ENCODE measurements at places on chromosomes 11 and 22.
A peak's percentile ranks its signal among the peaks of the same experiment; 100 is the strongest.

GRCh38 chr11:55942785-55943392 is 6.7 kb upstream of the OR5I1 start:
- DNase-seq, result peak; percentile 43

- no peak for DNase-seq
These were observed 267.7 kb downstream of the LARGE1 start for GRCh38 chr22:33652615-33653014.

DNA sequence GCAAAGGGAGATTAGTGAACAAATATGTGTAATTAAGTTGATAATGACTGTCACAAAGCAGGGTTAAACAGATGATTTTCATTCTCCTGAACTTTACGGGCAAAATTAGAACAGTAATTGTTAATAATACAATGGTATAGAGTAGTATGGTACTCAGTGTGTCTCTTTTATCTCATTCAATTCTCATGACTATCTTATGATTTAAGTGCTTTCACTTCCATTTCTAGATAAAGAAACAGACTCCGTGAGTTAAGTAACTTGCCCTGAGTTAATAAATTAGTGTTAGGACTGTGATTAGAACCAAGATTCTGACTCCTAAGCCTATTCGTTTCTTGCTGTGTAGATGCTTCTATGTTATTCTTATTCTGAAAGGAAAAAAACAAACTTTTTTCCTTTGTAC is 22.0 kb downstream of the PIH1D2 start:
- DNase-seq, result no peak

DNA sequence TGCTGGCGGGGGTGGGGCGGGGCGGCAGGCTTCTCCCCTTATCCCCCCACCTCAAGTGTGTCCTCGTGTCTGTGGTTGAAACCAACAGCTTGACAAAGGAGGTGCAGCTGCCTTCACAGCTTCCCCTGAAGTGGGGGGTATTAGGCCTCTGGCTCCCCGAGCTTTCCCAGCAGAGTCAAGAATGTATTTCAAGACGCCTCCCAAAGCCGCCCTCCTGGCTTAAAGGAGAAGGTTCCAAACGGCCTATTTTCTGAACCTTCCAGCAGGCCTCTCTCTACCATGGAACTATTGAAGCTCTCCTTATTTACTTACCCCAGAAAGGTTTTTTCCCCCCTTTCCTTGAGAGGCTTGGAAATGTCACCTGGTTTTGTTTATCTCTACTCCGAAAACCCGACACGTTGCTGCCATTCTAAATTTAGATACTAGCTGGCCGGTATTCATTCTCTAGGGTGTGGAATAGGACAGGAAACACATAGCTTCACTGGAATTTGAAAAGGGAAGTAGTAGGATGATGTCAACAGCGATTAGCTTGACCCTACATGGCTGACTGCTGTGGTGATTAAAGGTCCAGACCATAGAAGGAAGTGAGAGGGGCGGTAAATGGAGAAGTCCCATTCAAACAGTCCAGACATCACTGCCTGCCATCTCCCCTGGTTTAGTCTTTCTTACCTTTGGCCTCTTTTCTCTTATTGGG is 671 bp upstream of the PICALM start:
- peak; percentile 76 for DNase-seq

- peak; percentile 78 for DNase-seq
These were observed 28.5 kb downstream of the GLB1L2 start for GRCh38 chr11:134360050-134360835.

GRCh38 chr11:121479698-121480238 is 27.0 kb upstream of the SORL1-AS1 start:
- no peak for DNase-seq

DNA sequence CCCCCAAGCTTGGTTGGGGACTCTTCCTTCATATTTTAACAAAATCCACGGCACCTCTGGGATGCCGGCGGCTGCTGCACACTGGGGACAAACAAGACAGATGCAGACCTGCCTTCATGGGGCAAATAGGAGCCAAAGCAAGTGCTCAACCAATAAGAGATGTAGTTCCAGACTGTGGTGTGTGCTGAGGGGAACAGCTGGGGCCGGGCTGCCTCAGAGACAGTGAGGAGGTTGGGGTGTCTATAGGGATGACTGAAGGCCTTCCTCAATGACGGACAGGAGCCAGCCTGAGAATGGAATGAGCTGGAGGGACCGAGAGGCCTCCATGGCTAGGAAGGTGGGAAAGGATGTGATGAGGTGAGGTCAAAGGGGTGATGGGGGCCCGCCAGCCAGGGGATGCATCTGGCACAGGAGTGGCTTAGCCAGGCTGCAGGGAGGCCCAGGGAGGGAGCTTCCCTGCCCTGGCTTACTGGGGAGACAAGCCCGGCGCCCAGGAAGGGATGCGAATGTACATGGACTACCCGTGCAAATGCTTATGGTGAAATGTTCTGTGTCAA is 10.3 kb upstream of the CTSD start:
- DNase-seq, result no peak

Measured in globus pallidus (tissue), 1 donor.